Esophagus (tissue), 2 donors: ENCODE measurements at places on chromosomes 4 and X. TPM values are rescaled to one million over a fixed set of nuclear protein-coding genes. Genes with fewer than 3 reads are reported as not detected.

The DYNLT3 gene
- polyA plus RNA-seq: 42.4 TPM

The HPSE gene
- 16.7 TPM for polyA plus RNA-seq

The SAP30 gene
- 7.3 TPM for polyA plus RNA-seq

The FOXP3 gene
- 0.65 TPM for polyA plus RNA-seq

The ENAM gene
- polyA plus RNA-seq: not detected

The PIR gene
- polyA plus RNA-seq: 17.0 TPM

The GUCY1A1 gene
- polyA plus RNA-seq: 0.67 TPM

The TRMT2B gene
- polyA plus RNA-seq: 11.1 TPM

The NAP1L5 gene
- 1.9 TPM for polyA plus RNA-seq

The ANKRD50 gene
- 3.3 TPM for polyA plus RNA-seq

The S100G gene
- polyA plus RNA-seq: not detected

The MGARP gene
- polyA plus RNA-seq: 0.24 TPM

The RRH gene
- 0.06 TPM for polyA plus RNA-seq

The ZFP92 gene
- polyA plus RNA-seq: 0.05 TPM

The SPP1 gene
- 0.59 TPM for polyA plus RNA-seq

The ANXA10 gene
- 0.51 TPM for polyA plus RNA-seq

The RAB33A gene
- polyA plus RNA-seq: not detected

The DDX53 gene
- not detected for polyA plus RNA-seq

The TMEM255A gene
- polyA plus RNA-seq: 0.59 TPM

The NCAPG gene
- polyA plus RNA-seq: 5.6 TPM

The IBSP gene
- not detected for polyA plus RNA-seq

The IL21 gene
- polyA plus RNA-seq: not detected
